Neural progenitor cell (in vitro differentiated cells): ENCODE measurements at places on chromosomes 6 and 20. TPM values are rescaled to one million over a fixed set of nuclear protein-coding genes. Genes with fewer than 3 reads are reported as not detected.

- DNase-seq = no peak
These were observed 24.9 kb upstream of the ITCH start for GRCh38 chr20:34337982-34338726.

GRCh38 chr6:8086755-8087306 is 15.5 kb downstream of the EEF1E1 start:
- no peak for DNase-seq

Gene ZFAND3
- total RNA-seq = 24.3 and 34.6 TPM in 2 replicates

GRCh38 chr6:95231416-95231815 is 345.9 kb upstream of the MANEA start:
- no peak for DNase-seq
